ENCODE measurements at places on chromosomes 1 and 21.

- no peak for DNase-seq
Measured at GRCh38 chr1:216822480-216822879, 99.3 kb upstream of the ESRRG start.

DNA sequence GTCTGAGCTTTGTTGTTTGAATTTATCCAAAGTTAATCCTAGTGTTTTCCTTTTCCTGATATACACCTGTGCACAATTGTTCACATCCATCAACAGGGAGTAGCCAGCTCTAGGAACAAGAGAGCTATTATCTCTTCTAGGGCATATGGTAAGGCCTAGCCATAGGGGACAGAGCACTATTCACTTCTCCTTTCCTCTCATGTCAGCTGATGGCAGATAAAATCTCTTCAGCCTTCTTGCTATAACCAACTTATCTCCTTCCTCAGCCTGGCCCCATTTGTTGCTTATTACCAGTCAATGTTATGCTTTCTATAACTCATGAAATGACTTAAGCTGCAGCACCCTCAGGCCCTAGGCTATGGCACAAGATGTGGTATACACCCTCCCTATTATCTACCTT is 38.9 kb downstream of the PATJ start:
- no peak for DNase-seq

DNA sequence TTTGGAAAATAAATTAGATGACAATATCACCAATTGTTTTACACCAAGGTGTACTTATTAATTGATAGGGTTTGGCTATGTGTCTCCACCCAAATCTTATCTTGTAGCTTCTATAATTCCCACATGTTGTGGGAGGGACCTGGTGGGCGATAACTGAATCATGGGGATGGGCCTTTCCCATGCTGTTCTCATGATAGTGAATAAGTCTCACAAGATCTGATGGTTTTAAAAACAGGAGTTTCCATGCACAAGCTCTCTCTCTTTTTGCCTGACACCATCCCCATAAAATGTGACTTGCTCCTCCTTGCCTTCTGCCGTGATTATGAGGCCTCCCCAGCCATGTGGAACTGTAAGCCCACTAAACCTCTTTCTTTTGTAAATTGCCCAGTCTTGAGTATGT is 131.0 kb upstream of the LMO4 start:
- no peak for DNase-seq

- no peak for DNase-seq
Measured at GRCh38 chr1:54894271-54894670, 7.3 kb upstream of the DHCR24 start.

DNA sequence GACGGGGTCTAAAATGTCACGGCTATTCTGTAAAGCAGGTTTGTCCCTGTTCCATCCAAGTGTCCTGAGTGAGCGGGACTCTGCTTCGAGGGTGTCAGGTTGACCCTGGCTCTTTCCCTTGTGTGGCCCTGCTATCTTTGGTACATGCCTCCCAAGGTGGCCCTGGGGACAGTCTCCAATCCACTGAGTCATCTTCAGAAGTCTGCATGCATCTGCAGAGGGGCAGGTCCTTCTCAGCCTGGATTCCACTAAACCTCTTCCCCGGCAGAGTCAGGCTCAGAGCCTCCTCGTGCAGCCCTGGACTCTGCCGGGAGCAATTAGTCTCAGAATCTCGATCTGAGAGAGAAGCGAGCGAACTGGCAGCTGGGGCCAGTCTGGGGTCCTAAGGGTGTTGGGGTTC is 50.1 kb upstream of the KCNJ15 start:
- no peak for DNase-seq

DNA sequence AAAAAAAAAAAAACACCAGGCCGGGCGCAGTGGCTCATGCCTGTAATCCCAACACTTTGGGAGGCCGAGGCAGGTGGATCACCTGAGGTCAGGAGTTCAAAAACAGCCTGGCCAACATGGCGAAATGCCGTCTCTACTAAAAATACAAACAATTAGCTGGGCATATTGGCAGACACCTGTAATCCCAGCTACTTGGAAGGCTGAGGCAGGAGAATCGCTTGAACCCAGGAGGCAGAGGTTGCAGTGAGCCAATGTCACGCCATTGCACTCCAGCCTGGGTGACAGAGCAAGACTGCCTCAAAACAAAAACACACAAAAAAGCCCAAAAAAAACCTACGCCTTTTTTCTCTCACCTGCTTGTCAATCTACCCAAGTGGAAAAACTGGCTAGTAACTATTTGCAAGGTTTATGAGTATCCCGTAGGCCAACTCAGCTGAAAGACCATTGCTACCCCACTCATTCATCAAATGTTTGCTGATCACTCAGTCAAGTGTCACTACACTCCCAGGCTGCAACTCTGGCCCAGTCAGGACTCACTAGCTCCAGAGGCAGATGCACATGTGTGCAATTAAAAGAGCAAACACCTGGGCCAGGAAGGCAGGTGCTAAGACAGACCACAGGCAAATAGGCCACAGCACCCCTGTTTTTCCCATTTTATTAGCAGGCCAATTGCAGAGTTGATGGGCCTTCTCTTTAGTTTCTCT is 2.0 kb downstream of the CSRP1 start:
- no peak for DNase-seq

DNA sequence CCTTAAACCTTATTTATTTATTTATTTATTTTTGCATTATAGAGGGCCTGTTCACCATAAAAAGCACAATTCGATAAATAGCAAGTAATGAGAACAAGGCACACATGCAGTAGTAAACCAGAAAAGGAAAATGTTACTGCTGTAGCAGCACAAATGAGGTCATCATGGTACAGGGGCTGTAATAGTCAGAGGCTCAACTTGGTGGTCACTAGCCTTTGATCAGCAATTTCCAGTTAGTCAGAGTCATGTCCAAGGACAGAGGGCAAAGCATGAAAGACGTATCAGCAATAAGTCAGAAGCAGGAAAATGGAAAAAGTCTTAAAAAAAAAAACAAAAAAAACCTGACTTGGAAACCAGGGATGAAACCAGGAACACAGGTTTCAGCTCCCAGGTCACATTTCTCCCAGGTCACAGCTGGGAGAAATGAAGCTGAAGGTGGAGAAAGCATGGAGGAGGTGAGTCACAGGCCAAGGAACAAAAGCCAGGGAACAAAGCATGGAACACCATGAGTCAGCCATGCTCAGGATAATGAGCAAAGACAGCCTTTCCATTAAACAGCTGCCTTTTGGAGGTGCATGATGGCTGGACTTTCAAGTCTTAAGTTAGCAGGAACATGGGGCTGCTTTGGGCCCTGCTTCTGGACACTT is 556.3 kb downstream of the LTN1 start:
- no peak for DNase-seq

GRCh38 chr1:30381671-30382365 is 341.6 kb downstream of the MATN1 start:
- DNase-seq = no peak

GRCh38 chr1:247475793-247476192 is 17.9 kb upstream of the OR2B11 start:
- DNase-seq = no peak

GRCh38 chr1:22572818-22573217 is 9.5 kb downstream of the EPHA8 start:
- DNase-seq = no peak

- DNase-seq = no peak
Measured at GRCh38 chr1:169120066-169120465, 13.6 kb downstream of the ATP1B1 start.

GRCh38 chr21:29256126-29256910 is 42.4 kb upstream of the BACH1 start:
- no peak for DNase-seq

DNA sequence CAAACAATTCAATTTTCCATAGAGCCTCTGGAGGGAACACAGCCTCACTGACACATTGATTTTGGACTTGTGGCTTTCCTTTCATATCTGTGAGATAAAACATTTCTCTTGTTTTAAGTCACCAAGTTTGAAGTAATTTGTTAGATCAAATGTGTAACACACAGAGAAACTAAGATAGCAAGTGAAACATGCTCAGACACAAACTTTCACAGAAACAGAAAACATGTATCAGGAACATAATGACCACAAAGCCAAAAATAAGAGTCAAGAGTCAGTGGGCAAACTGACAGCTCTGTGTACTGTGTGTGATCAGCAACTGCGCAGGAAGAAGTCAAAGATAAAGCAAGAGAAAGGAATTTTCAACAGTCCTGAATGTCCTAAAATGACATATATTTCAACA is 1237.5 kb downstream of the AMY1C start:
- no peak for DNase-seq
